ENCODE measurements at places on chromosomes 7 and 10.
A peak's percentile ranks its signal among the peaks of the same experiment; 100 is the strongest.

DNA sequence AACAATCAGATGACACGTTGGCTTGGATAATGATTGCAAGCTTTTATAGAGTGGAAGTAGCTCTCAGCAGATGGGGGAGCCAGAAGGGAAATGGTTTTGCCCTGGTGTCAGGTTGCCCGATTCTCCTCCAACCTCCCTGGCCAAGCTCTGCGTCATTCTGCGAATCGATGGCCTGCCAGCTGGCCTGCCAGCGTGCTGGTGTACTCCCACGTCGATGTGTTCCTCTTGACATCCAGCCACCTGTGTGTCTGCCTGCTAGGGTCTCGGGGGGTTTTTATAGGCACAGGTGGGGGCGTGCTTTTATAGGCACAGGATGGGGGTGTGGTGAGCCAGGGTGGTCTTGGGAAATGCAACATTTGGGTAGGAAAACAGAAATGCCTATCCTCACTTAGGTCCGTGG, 4.6 kb downstream of the NET1 start:
- DNase-seq = no peak

DNA sequence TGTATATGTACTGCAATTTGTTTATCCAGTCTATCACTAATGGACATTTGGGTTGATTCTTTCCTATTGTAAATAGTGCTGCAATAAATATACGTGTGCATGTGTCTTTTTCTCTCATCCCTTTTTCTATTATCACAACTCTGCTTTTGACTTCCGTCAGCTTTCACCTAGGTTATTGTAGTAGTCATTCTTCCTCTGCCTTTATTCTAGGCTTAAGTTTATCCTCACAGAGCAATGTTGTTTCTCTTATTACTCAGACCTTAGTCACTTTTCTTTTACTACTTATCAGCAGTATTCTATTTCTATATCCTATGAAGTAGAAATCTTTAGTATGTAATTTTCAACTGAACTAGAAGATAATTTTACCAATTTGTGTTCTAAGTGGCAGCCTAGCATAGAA, 175.3 kb upstream of the SEMA3E start:
- DNase-seq = no peak

GRCh38 chr7:116018731-116019130, 11.8 kb downstream of the TFEC start:
- no peak for DNase-seq

GRCh38 chr7:151085691-151086620, at the start of gene AGAP3:
TSS of gene AGAP3 (plus strand) at chr7:151086475. CDS start at chr7:151086742, 267 bp downstream.
- DNase-seq = peak; percentile 93

DNA sequence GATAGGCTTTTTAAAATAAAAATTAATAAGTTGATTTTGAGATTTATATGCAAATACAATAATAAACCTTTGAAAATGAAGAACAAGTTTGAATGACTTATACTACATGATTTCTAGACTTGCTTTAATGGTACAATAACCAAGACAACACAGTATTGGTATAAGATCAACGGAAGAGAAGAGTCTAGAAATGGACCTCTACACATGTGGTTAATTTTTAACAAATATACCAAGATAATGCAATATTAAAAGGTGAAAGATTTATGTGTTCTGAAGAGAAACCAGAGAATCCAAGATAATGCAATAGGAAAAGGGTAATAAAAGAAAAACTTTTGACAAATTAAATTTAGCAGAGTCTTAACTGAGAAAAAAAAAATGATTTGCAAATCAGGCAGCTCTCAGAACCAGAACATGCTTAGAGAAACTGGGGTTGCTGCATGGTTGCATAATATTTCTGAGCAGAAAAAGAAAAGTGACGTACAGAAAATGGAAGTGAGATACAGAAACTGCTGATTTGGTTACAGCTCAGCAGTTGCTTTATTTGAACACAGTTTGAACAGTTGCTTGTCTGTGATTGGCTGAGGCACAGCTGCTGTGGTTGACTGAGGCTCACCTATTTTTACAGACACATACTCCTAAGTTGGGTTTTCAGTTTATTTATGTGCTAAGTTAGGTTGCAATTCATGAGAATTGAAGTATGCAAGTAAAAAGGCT, 365.9 kb downstream of the CRPPA start:
- no peak for DNase-seq

GRCh38 chr7:26995666-26996065, 100.1 kb downstream of the HOXA1 start:
- DNase-seq = peak; percentile 78

- no peak for DNase-seq
Measured at GRCh38 chr10:93515071-93516005, 18.9 kb downstream of the CEP55 start.
